ENCODE measurements at places on chromosomes 1 and 21. TPM values are rescaled to one million over a fixed set of nuclear protein-coding genes. Genes with fewer than 3 reads are reported as not detected.

The MARK1 gene
- total RNA-seq, result 13.0 TPM

The ILDR2 gene
- 0.25 TPM for total RNA-seq

The LCE3E gene
- total RNA-seq, result 2.2 TPM

- peaks cover 3% of the 10 kb centered on the region for H3K4me1 ChIP-seq
- H3K27ac ChIP-seq, result no peak overlapping the region
- DNase-seq, result no peak
- no peak overlapping the region for H3K4me3 ChIP-seq
- H3K27me3 ChIP-seq, result no peaks in the 10 kb centered on the region
Observed at GRCh38 chr1:214209260-214209808, 71.6 kb upstream of the SMYD2 start.

DNA sequence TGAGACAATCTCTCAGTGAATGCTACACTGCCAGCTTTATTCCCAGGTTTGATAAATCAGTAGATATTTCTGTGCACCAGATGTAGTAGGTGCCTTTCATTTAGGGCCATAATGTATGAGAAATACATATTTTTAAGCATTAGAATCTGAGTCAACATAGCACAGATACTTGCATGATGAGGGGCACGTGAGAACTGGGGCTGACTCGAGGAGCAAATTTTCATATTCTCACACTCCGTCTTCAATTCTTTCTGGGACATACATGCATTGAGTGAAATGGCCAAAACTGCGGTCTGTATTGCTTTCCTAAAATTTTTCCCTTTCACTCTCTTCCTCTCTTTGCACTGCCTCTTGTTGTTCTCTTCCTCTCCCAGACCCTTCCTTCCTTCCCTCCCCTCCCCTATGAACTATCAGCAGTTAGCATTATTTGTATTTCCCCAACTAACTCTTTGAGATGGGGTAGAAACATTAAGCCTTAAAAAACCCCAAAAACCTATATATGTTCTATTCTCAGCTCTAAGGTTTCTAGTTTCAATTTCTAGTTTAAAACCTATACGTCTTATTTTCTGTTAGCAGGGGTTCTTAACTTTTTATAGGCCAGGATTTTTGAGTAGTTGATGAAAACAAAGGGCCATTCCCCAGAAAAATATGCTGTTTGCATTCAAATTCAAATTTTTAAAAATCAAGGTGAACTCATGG, 289.1 kb downstream of the PTBP2 start:
- no peak for DNase-seq
- no peaks in the 10 kb centered on the region for H3K27me3 ChIP-seq
- no peak overlapping the region for H3K4me3 ChIP-seq
- H3K27ac ChIP-seq, result no peak overlapping the region
- no peaks in the 10 kb centered on the region for H3K4me1 ChIP-seq
- H3K36me3 ChIP-seq, result no peaks in the 10 kb centered on the region

- no peak overlapping the region for H3K4me3 ChIP-seq
- DNase-seq, result no peak
- no peaks in the 10 kb centered on the region for H3K4me1 ChIP-seq
Observed at GRCh38 chr21:14677013-14677412, 130.9 kb upstream of the SAMSN1 start.

DNA sequence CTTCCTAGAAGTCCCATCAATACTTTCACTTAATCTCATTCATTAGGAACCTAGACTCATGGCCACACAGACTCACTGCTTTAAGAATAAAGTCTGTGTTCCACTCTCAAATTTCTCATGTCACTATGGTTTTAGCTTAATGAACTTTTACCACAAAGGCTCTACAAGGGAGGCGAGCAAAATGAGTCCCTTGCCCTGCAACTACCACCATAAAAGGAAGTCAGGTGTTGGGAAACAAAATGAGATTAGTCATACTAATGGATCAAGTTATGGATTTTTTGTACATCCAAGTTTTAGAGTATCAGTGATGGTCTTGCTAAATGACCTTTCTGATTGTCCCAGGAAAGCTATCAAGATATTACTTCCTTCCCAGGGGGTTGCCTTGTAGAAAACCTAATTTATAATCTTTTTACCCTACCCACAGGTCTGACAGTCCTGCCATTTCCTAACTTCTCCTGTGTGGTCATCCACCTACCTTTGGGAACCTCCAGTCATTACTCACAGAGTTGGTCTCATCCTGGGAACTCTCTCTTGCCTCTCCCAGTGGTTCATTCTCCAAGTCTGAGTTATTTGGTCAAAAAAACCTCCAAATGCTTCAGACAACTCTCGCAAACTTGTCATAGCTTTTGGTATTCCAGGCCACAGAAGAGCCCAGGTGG, 51.8 kb upstream of the SLC16A1 start:
- no peak overlapping the region for H3K4me3 ChIP-seq
- no peak for DNase-seq
- H3K36me3 ChIP-seq, result no peaks in the 10 kb centered on the region
- no peaks in the 10 kb centered on the region for H3K4me1 ChIP-seq
- no peaks in the 10 kb centered on the region for H3K27me3 ChIP-seq
- H3K27ac ChIP-seq, result no peak overlapping the region

DNA sequence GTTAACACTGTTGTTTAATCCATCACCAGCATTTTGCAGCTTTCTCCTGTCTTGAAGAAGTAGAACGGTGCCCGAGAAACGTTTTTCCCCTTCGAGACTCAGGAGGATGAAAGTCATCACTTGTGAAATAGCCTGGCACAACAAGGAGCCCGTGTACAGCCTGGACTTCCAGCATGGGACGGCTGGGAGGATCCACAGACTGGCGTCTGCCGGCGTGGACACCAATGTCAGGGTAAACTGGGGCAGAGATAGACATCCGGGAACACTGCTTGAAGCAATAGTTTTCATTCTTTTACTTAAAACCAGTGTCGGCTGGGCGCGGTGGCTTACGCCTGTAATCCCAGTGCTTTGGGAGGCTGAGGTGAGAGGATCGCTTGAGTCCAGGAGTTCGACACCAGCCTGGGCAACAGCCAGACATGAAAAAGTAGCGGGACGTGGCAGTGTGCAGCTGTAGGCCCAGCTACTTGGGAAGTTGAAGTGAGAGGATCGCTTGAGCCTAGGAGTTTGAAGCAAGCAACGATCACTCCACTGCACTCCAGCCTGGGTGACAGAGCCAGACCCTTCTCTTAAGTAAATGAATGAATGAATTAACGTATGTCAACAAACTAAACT, 945 bp downstream of the CHAF1B start:
- H3K4me1 ChIP-seq, result no peaks in the 10 kb centered on the region
- peak overlapping the region; percentile 79 for H3K4me3 ChIP-seq
- H3K27ac ChIP-seq, result peak overlapping the region; percentile 80
- no peak for DNase-seq

DNA sequence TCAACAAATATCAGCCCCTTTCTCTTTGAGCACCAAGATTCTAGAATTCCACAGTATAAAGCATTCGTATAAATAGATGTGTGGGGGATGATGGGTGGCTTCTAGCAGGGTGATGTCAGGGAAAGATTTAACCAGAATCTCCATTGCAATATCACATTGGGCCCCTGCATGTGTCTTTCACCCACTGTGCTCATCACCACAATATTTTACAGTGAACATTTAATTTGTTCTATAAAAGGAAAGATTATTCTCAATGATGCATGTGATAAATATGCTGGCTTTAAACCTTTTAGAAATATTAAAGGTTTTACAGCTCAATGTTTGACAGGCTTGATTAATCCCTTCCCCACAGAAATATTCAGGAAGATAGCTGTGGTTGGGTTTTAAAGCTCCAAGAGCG, 457.8 kb upstream of the DAB1 start:
- H3K27me3 ChIP-seq, result no peaks in the 10 kb centered on the region
- H3K4me1 ChIP-seq, result no peaks in the 10 kb centered on the region
- DNase-seq, result no peak
- no peaks in the 10 kb centered on the region for H3K36me3 ChIP-seq
- no peak overlapping the region for H3K4me3 ChIP-seq
- H3K27ac ChIP-seq, result no peak overlapping the region

- no peaks in the 10 kb centered on the region for H3K36me3 ChIP-seq
- H3K4me3 ChIP-seq, result no peak overlapping the region
- H3K27me3 ChIP-seq, result no peaks in the 10 kb centered on the region
- H3K4me1 ChIP-seq, result no peaks in the 10 kb centered on the region
- DNase-seq, result no peak
- no peak overlapping the region for H3K27ac ChIP-seq
Observed at GRCh38 chr1:13228343-13228781, 2.4 kb upstream of the PRAMEF18 start.

GRCh38 chr1:189682591-189682990, 795.1 kb downstream of the BRINP3 start:
- H3K27me3 ChIP-seq, result no peaks in the 10 kb centered on the region
- no peak overlapping the region for H3K4me3 ChIP-seq
- H3K27ac ChIP-seq, result no peak overlapping the region
- no peaks in the 10 kb centered on the region for H3K36me3 ChIP-seq
- no peaks in the 10 kb centered on the region for H3K4me1 ChIP-seq

DNA sequence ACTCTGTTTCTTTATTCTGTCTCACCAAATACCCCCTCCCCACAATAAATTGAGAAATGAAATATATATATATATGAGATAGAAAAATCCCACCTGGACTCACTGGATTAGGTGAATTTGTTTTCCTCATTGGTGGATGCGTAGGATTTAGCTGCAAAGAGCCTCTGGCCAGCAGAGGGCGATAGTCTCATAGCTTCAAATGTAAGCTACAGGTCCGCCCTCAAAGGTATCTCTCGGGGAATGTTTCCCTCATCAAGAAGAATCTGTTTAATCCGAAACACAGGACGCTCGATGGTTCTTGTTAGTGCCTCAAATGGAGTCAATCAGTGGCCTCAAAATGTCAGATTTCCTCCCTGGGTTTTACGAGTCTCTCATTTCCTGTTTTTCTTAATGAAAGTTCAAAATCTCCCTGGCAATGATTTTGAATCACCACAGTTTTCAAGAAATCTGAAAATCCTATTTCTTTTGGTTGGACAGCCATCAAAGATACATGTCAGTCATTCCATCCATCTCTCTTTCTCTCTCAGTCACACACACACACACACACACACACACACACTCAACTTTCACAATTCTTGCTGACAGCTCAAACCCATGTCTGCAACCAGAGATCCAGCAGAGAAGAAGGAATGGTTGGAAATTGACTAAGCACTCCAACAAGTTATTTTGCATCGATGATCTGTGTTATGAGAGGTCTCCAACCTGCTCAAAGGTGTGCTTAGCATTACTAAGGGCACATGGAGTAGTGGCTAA, 13.9 kb upstream of the CAMK1G start:
- peaks cover 6% of the 10 kb centered on the region for H3K4me1 ChIP-seq
- H3K27me3 ChIP-seq, result no peaks in the 10 kb centered on the region
- no peak overlapping the region for H3K4me3 ChIP-seq

GRCh38 chr1:101964708-101965107, 32.0 kb downstream of the OLFM3 start:
- H3K36me3 ChIP-seq, result no peaks in the 10 kb centered on the region
- DNase-seq, result no peak
- H3K4me1 ChIP-seq, result no peaks in the 10 kb centered on the region
- no peak overlapping the region for H3K4me3 ChIP-seq

DNA sequence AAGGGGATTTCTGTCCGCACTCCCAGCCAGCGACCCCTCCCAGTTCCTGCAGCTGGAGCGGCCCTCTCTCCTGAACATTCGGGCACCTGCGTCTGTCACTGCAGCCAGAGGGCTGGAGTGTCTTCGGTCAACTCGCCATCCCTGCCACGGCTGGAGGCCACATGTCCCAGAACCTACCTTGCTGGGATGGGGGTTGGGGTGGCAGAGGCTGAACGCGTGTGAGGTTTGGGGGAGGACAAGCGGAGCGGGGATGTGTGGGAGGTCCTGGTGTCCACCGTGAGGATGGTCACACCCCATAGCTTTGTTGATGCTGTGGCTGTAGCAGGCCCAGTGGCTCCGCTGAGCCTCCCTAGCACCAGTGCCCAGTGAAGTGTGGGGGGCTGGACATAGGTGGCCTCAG, 14.8 kb upstream of the C1orf174 start:
- no peaks in the 10 kb centered on the region for H3K27me3 ChIP-seq
- no peaks in the 10 kb centered on the region for H3K36me3 ChIP-seq
- H3K27ac ChIP-seq, result no peak overlapping the region
- peaks cover 5% of the 10 kb centered on the region for H3K4me1 ChIP-seq
- no peak overlapping the region for H3K4me3 ChIP-seq

GRCh38 chr1:30111431-30111830, 612.0 kb downstream of the MATN1 start:
- H3K4me3 ChIP-seq, result no peak overlapping the region
- no peak for DNase-seq
- H3K4me1 ChIP-seq, result peaks cover 5% of the 10 kb centered on the region
- no peak overlapping the region for H3K27ac ChIP-seq

DNA sequence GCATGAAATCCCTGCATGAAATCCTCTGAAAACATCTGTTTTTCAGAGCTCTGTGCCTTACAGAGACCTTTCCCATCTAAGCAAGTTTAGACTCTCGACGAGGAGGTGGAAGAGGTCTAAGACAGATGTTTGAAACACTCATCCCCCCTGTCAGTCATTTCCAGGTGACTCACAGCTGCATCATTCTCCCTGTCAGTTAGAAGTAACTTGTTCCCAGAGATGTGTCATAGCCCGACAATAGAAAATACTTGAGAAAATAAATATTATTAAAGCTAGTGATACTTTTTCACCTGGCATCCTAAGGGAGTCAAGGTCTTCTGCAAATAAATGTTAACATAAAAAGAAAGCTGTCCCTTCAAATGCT, 41.6 kb upstream of the SEC16B start:
- H3K27me3 ChIP-seq, result no peaks in the 10 kb centered on the region
- H3K27ac ChIP-seq, result no peak overlapping the region
- DNase-seq, result no peak
- H3K4me3 ChIP-seq, result no peak overlapping the region

GRCh38 chr1:101245246-101245927, 8.6 kb downstream of the S1PR1 start:
- DNase-seq, result no peak
- no peaks in the 10 kb centered on the region for H3K27me3 ChIP-seq
- no peak overlapping the region for H3K4me3 ChIP-seq
- H3K4me1 ChIP-seq, result no peaks in the 10 kb centered on the region
- no peaks in the 10 kb centered on the region for H3K36me3 ChIP-seq

- DNase-seq, result no peak
- peak overlapping the region; percentile 93 for H3K27ac ChIP-seq
- peaks cover 58% of the 10 kb centered on the region for H3K4me1 ChIP-seq
- no peaks in the 10 kb centered on the region for H3K27me3 ChIP-seq
- peaks cover 9% of the 10 kb centered on the region for H3K36me3 ChIP-seq
Observed at GRCh38 chr1:203478986-203479385, 3.4 kb downstream of the PRELP start.

DNA sequence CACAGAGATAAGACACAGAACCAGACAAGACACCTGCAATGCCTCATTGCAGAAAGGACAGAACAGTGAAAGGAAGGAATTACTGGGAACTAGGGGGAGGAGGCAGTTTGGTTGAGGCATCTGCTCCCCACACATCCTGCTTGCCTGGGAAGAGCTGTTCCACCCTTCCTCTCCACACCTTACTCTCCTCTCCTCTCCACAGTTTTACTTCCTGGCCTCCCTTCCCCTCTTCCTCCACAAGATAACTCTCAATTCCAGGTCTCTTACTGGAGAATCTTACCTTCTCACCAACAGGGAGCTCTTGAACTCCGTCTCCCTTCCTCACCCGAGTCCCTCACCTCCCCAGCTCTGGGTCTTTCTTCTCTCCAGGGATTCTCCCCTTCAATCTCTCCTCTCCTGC, 2.1 kb downstream of the ELOVL1 start:
- H3K4me1 ChIP-seq, result peaks cover 33% of the 10 kb centered on the region
- no peak for DNase-seq
- peak overlapping the region; percentile 85 for H3K4me3 ChIP-seq
- peak overlapping the region; percentile 92 for H3K27ac ChIP-seq
- no peaks in the 10 kb centered on the region for H3K27me3 ChIP-seq
- H3K36me3 ChIP-seq, result no peaks in the 10 kb centered on the region
